Stimulated activated CD4-positive, alpha-beta T cell treated with anti-CD3 and anti-CD28 coated beads, Interleukin-2, amount 100 ng/mL, for 24 hours (primary cell): ENCODE measurements at places on chromosomes 1 and 21.

- no peak for DNase-seq
Measured at GRCh38 chr1:82260666-82261065, 459.9 kb downstream of the ADGRL2 start.

DNA sequence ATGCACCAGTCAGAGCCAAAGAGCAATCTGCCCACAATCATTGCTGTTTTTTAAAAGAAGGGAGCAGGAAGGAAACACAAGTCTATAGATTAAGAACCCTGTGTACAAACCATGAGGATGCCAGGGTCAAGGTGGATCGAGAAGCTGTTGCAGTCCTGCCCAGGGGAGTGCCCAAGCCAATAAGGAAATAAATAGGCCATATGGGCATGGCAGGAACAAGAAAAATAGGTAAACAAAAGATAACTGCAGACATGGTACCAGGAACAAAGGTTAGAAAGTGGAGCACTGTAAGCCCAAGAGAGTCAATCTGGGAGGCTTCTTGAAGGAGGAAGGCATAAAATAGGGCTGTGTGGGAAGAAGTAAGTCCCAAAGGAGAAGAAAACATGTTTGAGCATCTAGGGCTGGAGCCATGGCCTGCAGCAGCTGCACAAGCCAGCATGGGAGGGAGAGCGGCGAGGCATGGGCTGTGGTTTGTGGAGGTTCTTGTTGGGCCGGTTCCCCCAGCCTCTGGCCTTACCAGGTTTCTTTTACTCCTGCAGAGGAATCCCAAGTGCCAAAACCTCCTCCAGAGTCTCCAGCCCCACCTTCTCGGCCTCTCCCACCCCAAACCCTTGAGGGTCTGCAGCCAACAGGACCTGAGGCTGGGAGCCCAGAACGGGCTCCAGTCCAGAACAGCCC lies 13.6 kb downstream of the INAVA start:
- DNase-seq: no peak

- DNase-seq: no peak
Measured at GRCh38 chr1:31259746-31260145, 20.1 kb upstream of the NKAIN1 start.

DNA sequence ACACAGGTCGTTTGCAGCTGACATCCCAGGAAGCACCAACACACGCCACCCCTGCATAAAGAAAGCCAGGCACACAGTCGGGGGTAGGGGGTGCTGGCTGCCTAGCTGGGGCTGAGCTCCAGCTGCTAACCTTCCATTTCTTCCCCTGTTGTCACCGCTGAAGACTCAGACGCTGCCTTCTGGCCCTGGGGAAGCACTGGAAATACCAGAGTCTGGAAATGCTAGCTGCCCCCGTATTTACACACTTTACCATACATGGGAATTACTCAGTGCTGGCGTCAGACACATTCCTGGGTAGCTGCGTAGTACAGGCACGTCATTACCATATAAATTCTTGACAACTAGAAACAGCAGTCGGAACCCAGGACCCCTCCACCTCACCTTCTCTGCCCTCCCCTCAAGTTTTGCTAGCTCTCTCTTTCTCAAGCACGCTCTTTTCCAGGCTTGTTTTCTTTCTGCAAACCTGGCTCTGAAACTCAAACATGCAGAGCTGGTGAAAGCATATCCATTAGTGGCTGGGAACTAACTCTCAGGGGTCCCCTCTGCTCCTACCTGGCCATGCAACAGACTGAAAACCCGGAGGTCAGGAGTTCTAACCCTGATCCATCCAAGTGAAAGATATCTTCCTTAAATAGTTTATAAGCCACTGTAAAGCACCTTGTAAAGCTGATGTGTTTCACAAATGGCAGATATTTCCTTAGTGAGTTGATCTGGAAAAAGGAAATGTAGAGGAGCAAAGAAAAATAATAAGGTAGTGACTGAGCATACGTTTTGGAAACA lies 3.3 kb downstream of the CSRP1 start:
- no peak for DNase-seq

DNA sequence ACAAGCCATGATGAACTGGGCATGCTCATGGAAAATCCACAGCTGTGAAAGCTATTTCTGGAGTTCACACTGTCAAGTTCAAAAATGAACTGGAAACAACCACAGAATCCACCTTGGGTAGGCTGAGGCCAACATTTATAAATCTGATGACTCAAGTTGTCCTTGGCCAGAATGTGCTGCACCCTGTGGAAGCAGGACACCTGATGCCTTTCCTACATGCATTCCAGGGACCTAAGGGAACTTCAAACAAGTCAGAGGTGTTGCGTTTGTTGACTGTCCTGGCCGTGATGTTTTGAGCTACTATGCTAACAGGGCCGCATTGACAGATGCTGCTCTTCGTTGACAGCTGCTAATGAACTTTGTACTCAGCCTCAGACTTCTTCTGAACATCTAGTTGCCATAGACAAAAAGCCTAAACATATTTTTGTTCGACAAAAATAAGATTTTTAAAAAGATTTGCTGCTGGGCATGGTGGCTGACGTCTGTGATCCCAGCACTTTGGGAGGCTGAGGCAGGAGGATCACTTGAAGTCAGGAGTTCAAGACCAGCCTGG lies 127.9 kb upstream of the SLC45A1 start:
- no peak for DNase-seq

- no peak for DNase-seq
Measured at GRCh38 chr1:35460796-35461195, 96.4 kb downstream of the KIAA0319L start.
